ENCODE measurements at places on chromosomes 1 and 21.

DNA sequence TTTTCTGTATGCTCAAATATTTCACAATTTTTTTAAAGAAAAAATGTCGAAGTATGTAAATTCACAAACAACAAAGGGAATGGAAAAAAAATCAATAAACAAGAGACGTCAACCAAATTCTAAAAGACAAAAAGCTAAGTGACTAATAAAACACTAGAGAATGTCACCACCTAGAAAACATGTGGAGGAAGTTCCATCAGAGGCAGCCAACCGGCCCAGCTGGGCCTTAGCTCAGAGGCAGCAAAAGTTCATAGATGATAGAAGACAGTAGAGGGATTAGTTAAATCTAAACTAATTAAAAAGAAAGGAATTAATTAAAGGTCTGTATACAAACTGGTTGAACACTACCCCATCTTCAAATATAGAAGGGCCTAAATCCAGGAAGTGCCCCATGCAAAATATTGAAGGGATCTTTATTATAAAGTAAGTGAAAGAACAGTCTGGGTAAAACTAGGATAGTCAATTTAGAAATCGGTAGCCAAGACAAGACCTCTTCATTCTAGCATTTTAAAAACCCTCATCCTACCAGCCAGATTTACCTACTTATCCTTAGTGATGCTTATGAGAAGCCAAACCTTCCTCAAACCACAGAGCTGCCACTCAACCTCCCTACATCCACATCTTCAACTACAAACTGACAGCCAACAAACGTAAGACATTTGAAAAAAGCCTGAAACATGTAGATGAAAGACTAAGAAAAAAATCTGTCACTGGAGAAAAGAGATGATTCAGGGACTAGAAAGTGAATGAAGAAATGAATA, 23.7 kb downstream of the MRPL39 start:
- peaks cover 17% of the 10 kb centered on the region for H3K4me1 ChIP-seq
- H3K4me3 ChIP-seq, result no peak overlapping the region
- DNase-seq, result no peak

DNA sequence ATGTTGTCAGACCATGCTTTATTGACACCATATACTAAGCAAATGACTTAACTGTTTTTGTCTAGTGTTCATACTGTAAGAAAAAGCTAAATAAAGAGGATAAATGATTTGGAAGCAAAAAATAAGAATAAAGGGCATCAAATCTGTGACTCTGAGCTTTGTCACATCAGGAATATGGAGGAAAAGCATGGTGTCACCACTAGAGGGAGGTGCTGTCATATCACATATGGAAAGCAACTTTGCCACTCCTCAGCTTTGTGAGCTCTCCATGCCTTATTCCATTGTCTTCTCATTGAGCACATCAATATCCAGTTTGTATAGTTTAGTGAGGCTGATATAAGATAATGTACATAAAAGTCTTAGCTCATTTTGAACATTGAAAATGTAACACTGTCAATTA, 20.8 kb upstream of the GBP1 start:
- no peak overlapping the region for H3K27ac ChIP-seq
- no peak for DNase-seq
- no peaks in the 10 kb centered on the region for H3K27me3 ChIP-seq
- H3K4me1 ChIP-seq, result no peaks in the 10 kb centered on the region

- peaks cover 19% of the 10 kb centered on the region for H3K27me3 ChIP-seq
- no peaks in the 10 kb centered on the region for H3K4me1 ChIP-seq
- no peaks in the 10 kb centered on the region for H3K36me3 ChIP-seq
- no peak overlapping the region for H3K27ac ChIP-seq
- H3K4me3 ChIP-seq, result no peak overlapping the region
These were observed 238.1 kb downstream of the KAZN start for GRCh38 chr1:14836426-14837140.

DNA sequence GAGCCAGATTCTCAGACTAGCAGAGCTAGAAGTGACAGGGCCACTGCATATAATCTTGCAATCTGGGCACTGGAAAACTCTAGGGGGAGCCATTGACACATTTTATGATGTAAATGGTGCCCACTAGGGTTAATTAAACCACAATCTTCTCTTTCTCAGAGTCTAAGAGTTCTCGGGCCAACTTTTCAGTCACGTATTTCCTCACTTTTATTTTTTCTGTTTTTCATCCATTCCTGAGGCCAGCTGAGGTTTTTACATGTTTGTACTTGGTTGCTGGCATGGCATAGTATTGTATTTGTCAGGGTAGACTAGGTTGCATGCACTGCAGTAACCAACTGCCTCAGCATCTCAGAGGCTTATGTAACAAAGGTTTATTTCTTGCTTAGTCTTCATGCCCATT, 138.2 kb downstream of the ZNF326 start:
- no peaks in the 10 kb centered on the region for H3K36me3 ChIP-seq
- H3K27ac ChIP-seq, result no peak overlapping the region
- peaks cover 6% of the 10 kb centered on the region for H3K27me3 ChIP-seq

GRCh38 chr1:50859657-50860056, 100.4 kb downstream of the FAF1 start:
- no peak overlapping the region for H3K27ac ChIP-seq
- H3K4me3 ChIP-seq, result no peak overlapping the region
- no peak for DNase-seq
- H3K27me3 ChIP-seq, result no peaks in the 10 kb centered on the region

DNA sequence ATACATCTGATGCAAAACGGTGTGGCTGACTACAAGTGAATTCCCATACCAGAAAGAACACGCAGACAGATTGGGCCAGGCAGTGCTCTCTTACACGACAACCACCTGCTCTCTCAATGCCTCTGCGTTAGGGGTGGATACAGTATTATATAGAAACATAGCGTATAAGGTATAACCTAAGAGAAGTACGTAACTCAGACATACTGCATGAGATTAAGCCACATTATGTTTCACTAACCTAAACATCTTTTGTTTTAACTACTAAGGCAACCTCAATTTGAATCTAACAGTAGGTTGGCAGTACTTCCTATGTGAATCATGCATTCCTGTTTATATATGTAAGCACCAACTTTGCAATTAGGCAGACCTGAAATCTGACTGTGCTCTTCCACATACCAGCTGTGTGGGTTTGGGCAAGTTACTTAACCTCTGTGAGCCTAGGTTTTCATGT, 58.1 kb upstream of the COA6 start:
- H3K36me3 ChIP-seq, result no peaks in the 10 kb centered on the region
- peaks cover 19% of the 10 kb centered on the region for H3K27me3 ChIP-seq
- no peak overlapping the region for H3K27ac ChIP-seq

DNA sequence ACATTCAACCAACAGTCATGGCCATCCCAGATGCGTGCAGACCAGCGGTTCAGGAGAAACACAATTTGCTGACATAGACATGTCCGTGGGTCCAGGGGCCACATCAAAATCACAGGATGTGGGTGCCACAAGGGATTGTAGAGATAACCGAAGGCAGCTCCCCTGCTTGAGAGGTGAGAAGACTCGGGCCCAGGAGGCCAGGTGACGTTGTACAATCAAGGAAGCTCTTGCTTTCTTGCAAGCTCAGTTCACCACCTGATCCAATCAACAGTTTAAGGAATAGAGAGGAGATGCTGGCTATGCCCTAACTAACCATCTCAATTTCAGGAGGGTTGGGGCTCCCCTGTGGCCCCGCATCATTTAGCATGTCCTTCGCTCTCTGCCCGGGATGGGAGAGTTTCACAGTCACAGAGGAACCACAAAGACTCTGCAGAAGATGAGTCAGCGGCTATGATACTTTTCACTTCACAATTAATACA, 19.5 kb downstream of the UBASH3A start:
- H3K4me3 ChIP-seq, result no peak overlapping the region
- no peaks in the 10 kb centered on the region for H3K36me3 ChIP-seq
- H3K27ac ChIP-seq, result no peak overlapping the region
- H3K27me3 ChIP-seq, result peaks cover 19% of the 10 kb centered on the region
- H3K4me1 ChIP-seq, result peaks cover 13% of the 10 kb centered on the region

DNA sequence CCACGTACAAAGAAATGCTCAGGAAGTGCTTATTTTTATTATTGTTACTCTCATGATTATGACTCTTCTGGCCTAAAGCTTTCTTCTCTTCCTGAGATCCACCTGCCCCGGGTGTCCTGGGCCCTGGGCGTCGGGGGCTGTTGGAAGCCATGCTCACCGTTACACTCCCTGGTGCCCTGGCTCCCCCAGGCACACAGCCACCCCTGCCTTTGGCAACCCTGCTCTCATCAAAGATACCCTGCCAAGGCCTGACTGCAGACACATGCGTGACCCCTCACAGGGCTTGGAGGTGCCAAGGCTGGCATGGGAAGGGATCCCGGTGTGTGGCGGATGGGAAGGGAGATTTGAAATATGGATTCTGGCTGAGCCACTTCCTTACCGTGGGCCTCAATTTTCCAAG, 3.3 kb upstream of the KISS1 start:
- no peaks in the 10 kb centered on the region for H3K36me3 ChIP-seq
- no peak overlapping the region for H3K4me3 ChIP-seq
- H3K27ac ChIP-seq, result no peak overlapping the region
- peaks cover 5% of the 10 kb centered on the region for H3K4me1 ChIP-seq

DNA sequence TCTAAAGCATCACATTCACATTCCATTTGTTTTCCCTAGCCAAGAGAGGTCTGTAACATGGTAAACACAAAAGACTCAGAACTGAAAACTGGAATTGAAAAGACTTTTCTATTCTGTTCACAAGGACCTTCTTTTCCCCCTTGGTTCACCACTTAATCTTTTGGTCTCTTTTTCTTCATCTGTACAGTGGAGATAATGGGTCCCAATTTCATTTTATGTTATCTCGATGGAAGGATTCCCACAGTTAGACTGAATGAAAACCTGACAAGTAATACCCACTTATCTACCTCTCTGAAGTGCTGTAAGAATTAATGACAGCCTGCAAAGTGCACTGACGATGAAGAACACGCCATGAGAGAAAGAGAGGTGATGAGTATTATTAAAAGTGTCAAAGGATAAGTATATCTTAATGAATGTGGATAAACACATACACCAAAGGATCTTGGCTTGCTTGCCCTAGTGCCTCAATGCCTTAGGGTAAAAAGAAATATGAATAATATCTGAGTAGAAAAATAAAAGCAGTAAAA, 71.5 kb downstream of the CYYR1 start:
- no peak for DNase-seq
- no peak overlapping the region for H3K27ac ChIP-seq
- no peaks in the 10 kb centered on the region for H3K27me3 ChIP-seq
- H3K36me3 ChIP-seq, result no peaks in the 10 kb centered on the region
- no peaks in the 10 kb centered on the region for H3K4me1 ChIP-seq

GRCh38 chr1:66546047-66546810, 12.3 kb downstream of the SGIP1 start:
- peaks cover 16% of the 10 kb centered on the region for H3K27me3 ChIP-seq
- no peaks in the 10 kb centered on the region for H3K36me3 ChIP-seq
- H3K4me3 ChIP-seq, result no peak overlapping the region
- H3K4me1 ChIP-seq, result no peaks in the 10 kb centered on the region
- DNase-seq, result no peak

GRCh38 chr1:111214884-111215283, 12.6 kb upstream of the CHI3L2 start:
- no peak for DNase-seq
- peak overlapping the region; percentile 22 for H3K4me3 ChIP-seq
- peaks cover 3% of the 10 kb centered on the region for H3K36me3 ChIP-seq
- no peaks in the 10 kb centered on the region for H3K27me3 ChIP-seq
- H3K27ac ChIP-seq, result peak overlapping the region; percentile 98

GRCh38 chr1:231940116-231940515, 313.5 kb downstream of the DISC1 start:
- no peaks in the 10 kb centered on the region for H3K4me1 ChIP-seq
- peaks cover 13% of the 10 kb centered on the region for H3K36me3 ChIP-seq
- no peak for DNase-seq
- H3K4me3 ChIP-seq, result no peak overlapping the region

DNA sequence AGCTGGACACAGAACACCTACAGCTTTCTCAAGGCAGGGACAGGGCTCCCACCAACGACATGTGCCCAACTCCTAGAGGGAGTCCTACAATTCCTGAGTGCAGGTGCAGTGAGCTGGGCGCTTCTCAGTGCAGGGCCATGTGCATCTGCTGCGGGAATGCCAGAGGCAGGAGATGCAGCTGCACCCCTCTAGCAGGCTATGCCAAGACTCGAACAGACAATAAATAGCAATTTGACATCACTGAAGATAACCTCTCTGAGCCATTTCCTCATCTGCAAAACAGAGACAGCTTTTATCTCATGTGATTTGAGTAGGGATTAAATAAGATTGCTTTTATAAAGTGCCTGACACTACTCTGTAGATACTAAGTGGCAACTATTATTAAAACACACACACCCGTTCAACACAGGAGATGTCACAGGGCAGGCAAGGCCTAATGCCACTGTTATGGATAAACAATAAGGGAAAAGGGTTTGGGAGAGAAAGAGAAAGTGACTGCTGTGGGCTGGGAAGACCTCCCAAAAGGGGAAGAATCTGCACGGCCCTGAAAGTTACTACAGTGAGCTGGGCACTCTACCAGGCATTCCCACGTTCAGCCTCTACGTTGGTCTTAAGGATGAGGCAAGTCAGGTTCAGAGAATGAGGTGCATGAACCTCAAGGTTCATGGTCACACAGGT, 5.7 kb downstream of the SLC9A1 start:
- H3K27ac ChIP-seq, result peak overlapping the region; percentile 45
- no peaks in the 10 kb centered on the region for H3K27me3 ChIP-seq
- DNase-seq, result no peak
